ENCODE measurements at places on chromosomes 1 and 21.
A peak's percentile ranks its signal among the peaks of the same experiment; 100 is the strongest.

DNA sequence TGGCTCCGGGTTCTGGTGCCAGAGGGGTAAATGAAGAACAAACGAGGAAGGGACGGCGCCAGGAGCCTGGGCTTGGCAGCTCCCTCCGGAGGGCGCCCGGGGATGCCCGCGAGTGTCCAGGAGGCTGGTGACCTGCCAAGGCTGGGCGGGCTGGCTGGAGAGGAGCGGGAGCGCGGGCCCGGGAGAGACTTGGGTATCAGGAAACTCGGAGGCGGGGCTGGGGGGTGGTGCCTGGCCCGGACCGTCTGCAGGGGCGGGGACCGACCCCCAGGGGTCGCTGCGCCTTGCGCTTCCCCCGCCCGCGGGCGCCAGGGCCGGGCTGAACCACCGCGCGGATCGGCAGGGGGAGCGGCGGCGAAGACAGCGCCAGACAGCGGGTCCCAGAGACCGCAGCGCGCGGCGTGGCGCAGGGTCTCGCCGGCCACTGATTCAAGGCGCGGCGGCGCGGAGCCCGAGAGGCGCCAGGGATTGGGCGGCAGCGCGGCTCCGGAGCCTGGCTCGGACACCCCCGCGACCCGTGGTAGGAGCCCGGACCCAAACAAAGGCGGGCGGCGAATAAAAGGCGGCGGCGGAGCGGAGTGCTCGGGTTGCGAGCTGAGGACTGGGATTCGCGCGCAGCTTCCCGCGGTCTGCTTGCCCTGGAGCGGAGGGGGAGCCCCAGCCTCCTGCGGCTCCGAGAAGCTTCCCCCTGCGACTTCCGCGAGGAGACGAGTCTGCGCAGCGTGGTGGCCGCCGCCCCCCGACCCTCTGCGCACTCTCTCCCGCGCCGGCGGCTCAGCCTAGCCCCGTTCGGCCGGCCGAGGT, at the start of gene DISP3:
Gene DISP3 (plus strand): TSS at position 585 of the 804 bp plus-strand sequence. CDS start 21,838 bp downstream, outside the sequence.
- DNase-seq, result no peak

DNA sequence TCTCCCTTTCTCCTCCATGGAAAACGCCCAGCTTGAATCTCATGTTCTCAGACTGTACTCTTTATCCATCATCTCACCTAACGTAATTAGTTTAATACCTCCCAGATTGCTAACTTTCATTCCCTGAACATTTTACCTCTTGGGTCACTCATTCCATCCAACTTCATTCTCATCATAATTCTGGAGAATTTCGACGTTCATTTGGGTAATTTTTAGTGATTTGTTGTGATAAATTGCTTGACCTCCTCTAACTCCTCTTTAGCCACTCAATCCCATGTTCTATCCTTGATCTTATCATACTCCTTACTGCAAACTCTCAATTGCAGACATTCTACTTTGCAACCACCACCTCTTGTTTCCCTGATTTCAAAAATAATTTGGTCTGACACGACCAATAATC, 28.4 kb downstream of the RPE65 start:
- no peak for DNase-seq

DNA sequence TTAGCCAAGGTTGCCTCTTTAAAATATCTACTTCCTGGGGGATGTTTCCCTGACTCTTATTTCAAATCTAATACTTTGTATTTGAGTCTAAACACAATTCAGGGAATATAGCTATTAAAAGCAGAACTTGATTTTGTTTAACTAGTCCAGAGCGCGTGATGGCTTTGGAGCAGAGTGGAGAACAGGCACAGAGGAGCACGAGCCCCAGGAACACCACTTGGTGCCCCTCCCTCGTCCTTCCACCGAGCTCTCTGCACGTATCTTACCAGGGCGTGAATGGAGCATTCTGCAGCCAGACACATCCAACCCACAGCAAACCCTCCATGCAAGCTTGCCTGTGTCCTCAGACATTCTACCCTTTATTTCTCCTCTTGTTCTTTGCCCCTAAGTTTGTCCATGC, 14.1 kb downstream of the KIF26B start:
- DNase-seq, result no peak

DNA sequence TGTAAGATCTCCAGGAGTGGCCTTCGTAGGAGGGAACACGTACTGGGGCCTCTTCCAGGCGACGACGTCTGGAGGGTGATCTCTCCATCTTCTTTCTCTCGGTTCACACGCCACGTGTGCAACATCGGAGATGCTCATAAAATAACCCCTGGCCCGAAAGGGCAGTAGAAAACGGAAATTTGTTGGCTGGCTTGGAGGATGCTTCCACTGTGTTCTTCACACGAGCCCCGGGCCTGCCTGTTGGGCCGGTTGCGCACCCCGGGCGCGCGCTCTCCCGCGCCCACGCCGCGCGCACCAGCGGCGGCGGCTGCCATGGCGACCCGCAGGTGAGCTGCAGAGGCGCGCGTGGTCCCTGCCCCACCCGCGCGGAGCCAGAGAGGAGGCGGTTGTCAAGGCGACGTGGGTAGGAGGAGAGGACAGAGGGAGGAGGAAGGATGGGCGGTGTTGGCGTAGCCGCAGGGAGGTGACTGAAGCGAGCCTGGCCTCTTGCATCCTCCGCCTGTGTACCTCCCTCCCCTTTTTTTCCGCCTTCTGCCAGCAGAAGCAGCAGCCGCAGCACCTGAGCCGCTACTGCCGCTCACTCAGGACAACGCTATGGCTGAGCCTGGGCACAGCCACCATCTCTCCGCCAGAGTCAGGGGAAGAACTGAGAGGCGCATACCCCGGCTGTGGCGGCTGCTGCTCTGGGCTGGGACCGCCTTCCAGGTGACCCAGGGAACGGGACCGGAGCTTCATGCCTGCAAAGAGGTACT, at the start of gene ELAPOR1:
Gene ELAPOR1 (plus strand): TSS at position 526 of the 752 bp plus-strand sequence. CDS start 69 bp downstream, at position 595.
- peak; percentile 74 for DNase-seq

GRCh38 chr1:201730611-201731010, 98.3 kb upstream of the IPO9 start:
- no peak for DNase-seq

Data from ascending aorta (tissue), 2 donors.